Naive thymus-derived CD8-positive, alpha-beta T cell (primary cell): ENCODE measurements at places on chromosomes 11 and 22. TPM values are rescaled to one million over a fixed set of nuclear protein-coding genes. Genes with fewer than 3 reads are reported as not detected.

GRCh38 chr22:43642319-43643206 lies 169.5 kb downstream of the EFCAB6 start:
- H3K4me3 ChIP-seq, result no peak overlapping the region
- H3K27me3 ChIP-seq, result peaks cover 7% of the 10 kb centered on the region
- no peaks in the 10 kb centered on the region for H3K36me3 ChIP-seq
- H3K27ac ChIP-seq, result no peak overlapping the region
- no peaks in the 10 kb centered on the region for H3K4me1 ChIP-seq
- DNase-seq, result no peak

DNA sequence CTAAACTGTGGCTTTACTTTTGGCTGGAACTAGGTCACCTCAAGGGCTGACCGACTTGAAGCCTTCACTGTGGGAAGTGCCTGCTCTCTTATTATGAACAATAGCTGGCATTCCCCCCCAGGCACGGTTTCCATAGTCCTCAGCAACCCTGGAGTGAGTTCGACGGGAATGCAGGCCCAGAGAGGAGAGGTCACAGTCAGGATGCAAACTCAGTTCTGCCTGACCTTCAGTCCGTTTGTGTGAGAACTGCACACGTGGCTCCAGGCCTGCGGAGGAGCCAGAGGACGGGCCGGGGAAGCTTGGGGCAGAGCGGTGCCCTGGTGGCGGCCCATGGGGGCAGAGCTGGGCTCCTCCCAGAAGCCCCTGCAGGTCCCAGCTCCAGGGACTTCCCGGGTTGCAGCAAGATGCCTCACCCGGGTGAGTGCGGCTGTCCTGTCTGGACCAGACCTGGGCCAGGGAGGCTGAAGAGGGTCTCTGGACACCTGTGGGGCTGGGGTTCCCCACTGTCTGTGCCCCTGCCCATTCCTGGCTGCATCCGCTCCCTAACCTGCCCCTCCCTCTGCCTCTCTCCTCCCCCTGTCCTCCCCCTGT lies 17.2 kb downstream of the SLC25A18 start:
- no peaks in the 10 kb centered on the region for H3K4me1 ChIP-seq
- H3K27ac ChIP-seq, result no peak overlapping the region
- DNase-seq, result no peak
- peaks cover 2% of the 10 kb centered on the region for H3K36me3 ChIP-seq

GRCh38 chr11:123924027-123924426 lies 15.4 kb upstream of the OR4D5 start:
- no peaks in the 10 kb centered on the region for H3K27me3 ChIP-seq
- no peak overlapping the region for H3K4me3 ChIP-seq
- no peak overlapping the region for H3K27ac ChIP-seq
- H3K36me3 ChIP-seq, result no peaks in the 10 kb centered on the region
- DNase-seq, result no peak
- no peaks in the 10 kb centered on the region for H3K4me1 ChIP-seq

DNA sequence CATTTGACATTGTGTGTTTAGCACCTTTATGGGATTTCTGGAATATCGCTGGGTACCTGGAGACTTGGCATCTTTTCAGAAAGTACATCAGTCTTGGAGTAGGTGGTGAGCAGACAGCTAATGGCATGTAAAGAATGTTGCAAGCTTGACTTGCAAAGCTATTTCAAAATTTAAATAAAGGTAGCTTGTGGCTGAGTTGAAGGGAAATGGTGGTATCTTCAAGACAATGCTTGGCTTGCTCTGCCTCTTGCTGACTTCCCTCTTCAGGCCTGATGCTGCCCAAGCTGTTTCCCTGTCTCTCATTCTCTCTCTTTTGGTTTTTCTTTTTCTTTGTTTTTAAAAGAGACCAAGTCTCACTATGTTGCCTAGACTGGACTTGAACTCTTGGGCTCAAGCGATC lies 13.2 kb downstream of the ZNRF3 start:
- H3K27me3 ChIP-seq, result peaks cover 22% of the 10 kb centered on the region
- H3K4me3 ChIP-seq, result no peak overlapping the region
- no peaks in the 10 kb centered on the region for H3K36me3 ChIP-seq
- peaks cover 33% of the 10 kb centered on the region for H3K4me1 ChIP-seq

DNA sequence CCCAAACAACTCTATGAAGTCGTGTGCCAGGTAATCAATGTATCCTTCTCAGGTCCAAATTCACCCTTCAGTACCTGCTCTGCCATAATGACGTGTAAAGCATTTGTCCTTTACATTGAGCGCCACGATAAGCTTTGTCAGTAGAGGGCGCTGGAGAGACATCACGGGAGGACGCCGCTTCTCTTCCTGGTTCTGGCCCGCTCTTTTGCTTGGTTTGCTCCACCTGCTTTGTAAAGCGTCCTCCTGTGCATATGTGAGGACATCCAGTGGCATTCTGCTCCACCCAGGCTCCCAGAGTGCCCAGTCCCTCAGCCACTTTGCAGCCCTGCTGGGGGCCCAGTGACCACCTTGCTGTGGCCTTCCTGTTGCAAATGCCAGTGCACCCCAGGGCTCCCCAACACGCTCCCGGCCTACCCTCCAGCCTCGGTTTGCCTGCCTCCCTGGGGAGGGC lies 61.1 kb downstream of the WT1 start:
- H3K27me3 ChIP-seq, result peaks cover 10% of the 10 kb centered on the region
- no peaks in the 10 kb centered on the region for H3K4me1 ChIP-seq
- DNase-seq, result no peak
- peaks cover 4% of the 10 kb centered on the region for H3K36me3 ChIP-seq
- H3K27ac ChIP-seq, result no peak overlapping the region
- no peak overlapping the region for H3K4me3 ChIP-seq

GRCh38 chr11:95247127-95247684 lies 16.2 kb upstream of the SESN3 start:
- H3K27ac ChIP-seq, result no peak overlapping the region
- DNase-seq, result no peak
- no peak overlapping the region for H3K4me3 ChIP-seq
- no peaks in the 10 kb centered on the region for H3K36me3 ChIP-seq

DNA sequence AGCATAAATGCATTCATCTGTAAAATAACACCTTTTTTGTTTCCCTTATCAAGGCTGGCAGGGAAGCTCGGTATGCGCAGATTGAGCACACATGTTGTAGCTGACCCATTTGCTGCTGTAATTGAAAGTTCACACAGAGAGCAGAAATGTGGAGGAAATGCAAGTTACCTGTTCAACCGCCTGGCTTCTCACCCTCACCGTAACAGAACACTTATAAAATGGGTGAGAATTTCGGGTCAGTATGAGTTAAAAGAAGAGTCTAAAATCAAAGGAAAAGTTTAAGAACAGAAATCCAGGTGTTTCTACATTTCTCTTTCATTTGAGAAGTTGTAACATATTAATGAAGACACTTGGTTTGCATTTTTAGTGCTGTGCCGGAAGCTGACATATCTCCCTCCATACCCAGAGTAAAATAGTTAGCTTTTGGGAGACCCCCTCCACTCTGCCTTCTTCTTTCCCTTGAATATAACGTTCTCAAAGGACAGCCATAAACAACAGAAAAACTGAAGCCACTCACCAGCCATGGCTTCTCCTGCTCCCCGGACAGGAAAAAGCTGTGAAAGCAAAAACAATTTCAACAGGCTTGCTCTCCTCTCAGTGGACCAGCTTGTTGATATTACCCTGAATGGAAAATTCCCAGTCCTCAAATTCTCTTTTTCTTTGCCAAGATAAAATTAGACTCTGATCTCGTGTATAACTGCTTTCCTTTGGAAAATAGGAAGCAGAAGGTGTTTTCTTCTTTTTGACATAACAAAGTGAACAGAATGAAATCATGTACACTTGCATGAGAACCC lies at the start of gene CASP12:
Gene CASP12, minus strand, starts transcription at position 570 of the 794 bp plus-strand sequence.
- peak within 1 kb of the TSS; percentile 42 for H3K27ac ChIP-seq
- no peaks in the 10 kb centered on the region for H3K27me3 ChIP-seq
- H3K4me3 ChIP-seq, result peak within 1 kb of the TSS; percentile 33
- H3K4me1 ChIP-seq, result peaks cover 16% of the 10 kb centered on the region
- no peaks in the 10 kb centered on the region for H3K36me3 ChIP-seq

DNA sequence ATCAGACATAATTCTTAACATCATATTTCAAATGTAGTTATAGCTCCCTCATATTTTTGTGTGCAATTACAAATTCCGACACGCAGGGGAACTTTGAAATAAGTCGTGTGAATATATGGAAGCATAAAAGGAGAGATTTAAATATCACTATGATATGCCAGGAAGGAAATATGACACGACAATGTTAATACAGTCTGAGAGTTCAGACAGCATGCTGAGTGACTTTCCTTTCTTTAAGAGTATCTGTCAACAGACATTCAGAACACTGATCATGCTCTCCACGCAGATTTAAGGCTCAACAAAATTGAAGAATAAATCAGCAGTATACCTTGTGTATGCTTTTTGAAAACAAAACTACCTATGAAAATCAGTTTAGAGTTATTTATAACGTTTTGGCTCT lies 232.6 kb upstream of the CARD18 start:
- H3K4me1 ChIP-seq, result no peaks in the 10 kb centered on the region
- no peak for DNase-seq
- no peak overlapping the region for H3K27ac ChIP-seq
- H3K36me3 ChIP-seq, result no peaks in the 10 kb centered on the region
- no peaks in the 10 kb centered on the region for H3K27me3 ChIP-seq
- H3K4me3 ChIP-seq, result no peak overlapping the region

DNA sequence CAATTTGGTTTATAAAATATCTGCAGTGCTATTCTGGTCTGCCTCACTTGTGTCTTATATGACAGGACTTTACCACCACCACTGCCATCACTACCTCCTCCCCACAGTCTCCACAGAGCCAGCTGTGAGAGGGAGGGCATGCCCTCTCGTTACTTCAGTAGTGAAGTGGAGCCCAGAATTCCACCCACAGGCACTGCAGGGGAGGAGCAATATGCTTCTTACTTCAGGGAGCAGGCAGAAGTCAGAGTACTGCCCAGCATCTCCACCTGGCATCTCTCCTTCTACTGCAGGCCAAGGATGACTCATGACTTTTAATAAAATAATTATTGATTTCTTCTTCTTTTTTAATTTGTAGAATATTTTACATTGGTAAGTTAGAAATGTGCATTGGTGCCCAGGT lies 255.5 kb downstream of the DYNC2H1 start:
- H3K36me3 ChIP-seq, result no peaks in the 10 kb centered on the region
- H3K27ac ChIP-seq, result no peak overlapping the region
- H3K4me1 ChIP-seq, result no peaks in the 10 kb centered on the region
- no peak overlapping the region for H3K4me3 ChIP-seq
- DNase-seq, result no peak

DNA sequence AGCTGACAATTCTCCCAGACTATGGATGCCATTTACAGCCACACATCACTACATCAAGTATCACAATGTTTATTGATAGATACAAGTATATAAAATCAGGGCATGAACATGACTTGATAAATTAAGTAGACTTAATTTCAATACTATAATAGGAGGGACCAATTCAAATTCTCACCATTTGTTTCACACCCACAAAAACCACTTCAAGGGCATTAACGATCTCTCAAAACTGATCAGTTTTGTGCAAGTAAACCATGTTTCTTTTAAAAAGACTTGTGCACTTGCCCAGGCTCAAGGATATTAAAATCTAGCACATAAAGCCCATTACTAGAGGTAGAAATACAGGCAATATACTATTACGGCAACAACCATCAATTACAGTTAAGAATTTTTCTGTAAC lies 11.7 kb downstream of the EIF4G2 start:
- H3K36me3 ChIP-seq, result peaks cover 72% of the 10 kb centered on the region
- H3K4me3 ChIP-seq, result no peak overlapping the region
- peaks cover 33% of the 10 kb centered on the region for H3K4me1 ChIP-seq
- no peak for DNase-seq
- peaks cover 8% of the 10 kb centered on the region for H3K27me3 ChIP-seq
- peak overlapping the region; percentile 55 for H3K27ac ChIP-seq

DNA sequence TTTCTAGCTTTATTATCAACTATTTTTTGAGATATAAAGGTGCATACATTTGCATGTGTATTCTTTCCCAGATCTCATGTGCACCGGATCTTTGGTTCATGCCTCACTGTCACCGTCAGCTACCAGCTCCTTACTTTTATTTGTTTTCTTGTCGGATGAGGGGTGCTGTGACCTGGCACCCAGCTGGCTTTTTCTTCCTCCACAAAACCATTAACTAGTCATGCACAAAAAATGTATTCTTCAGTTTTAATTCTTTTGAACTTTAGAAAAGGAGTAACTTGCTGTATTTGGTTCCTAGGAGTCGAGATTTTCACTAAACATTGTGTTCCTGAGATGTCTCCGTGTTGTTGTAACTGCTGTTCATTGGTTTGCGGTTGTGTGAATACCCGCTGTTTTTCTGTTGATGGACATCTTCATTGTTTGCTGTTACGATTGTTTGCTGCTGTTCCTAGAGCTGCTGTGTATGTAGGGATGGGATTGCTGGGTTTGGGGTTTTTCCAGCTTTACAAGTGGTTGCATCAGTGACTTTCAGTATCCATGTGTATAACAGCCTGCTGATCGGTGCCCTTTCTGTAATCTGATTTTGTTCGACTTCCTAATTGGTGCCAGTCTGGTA lies 39.4 kb downstream of the MOV10L1 start:
- H3K27me3 ChIP-seq, result peaks cover 19% of the 10 kb centered on the region
- DNase-seq, result no peak
- no peaks in the 10 kb centered on the region for H3K36me3 ChIP-seq
- H3K27ac ChIP-seq, result peak overlapping the region; percentile 68
- H3K4me1 ChIP-seq, result no peaks in the 10 kb centered on the region
- no peak overlapping the region for H3K4me3 ChIP-seq

DNA sequence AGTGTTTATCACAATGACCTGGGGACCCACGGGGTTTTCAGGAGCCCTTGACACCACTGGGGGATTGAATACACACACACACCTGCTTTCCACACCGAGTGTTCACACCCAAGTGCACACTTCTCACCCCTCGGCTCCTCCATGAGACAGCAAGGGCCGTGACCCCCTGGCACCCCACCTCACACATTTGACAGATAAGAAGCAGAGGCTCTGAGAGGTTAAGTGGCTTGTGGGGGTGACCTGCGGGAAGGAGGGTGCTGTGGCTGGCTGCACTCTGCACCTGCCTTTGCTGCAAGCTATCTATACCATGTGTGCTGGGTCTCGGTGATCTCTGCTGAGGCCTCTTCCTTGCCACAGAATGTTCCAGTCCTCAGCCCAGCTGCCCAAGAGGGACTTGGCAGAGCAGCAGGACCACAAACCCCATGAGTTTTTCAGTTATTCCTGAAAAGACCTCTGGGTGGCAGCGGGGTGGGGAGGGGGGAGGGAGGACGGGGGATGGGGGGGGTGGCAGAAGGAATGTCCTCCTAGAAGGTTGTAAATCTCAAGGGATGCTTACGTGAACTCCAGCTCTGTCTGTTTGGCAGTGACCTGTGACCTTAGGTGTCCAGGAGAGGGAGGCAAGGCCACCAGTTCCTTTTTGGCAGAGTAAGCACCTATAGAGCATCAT lies 47.9 kb upstream of the RFPL3 start:
- no peak overlapping the region for H3K4me3 ChIP-seq
- DNase-seq, result no peak
- peaks cover 34% of the 10 kb centered on the region for H3K27me3 ChIP-seq
- H3K36me3 ChIP-seq, result peaks cover under 1% of the 10 kb centered on the region
- H3K27ac ChIP-seq, result no peak overlapping the region
- peaks cover 2% of the 10 kb centered on the region for H3K4me1 ChIP-seq

GRCh38 chr22:38267086-38267485 lies 5.7 kb downstream of the TMEM184B start:
- peaks cover 11% of the 10 kb centered on the region for H3K36me3 ChIP-seq
- H3K27ac ChIP-seq, result peak overlapping the region; percentile 89
- peaks cover 82% of the 10 kb centered on the region for H3K4me1 ChIP-seq

The CDCA5 gene
- total RNA-seq, result 1.0 TPM

The LRP4 gene
- total RNA-seq, result not detected

The UBQLNL gene
- 0.47 TPM for total RNA-seq

The SERHL2 gene
- total RNA-seq, result 0.69 TPM

The SH3BP1 gene
- total RNA-seq, result 79.0 TPM

The H19 gene
- total RNA-seq, result not detected
